ENCODE measurements at places on chromosomes 11 and 22.

GRCh38 chr11:90840071-90840470 lies 617.2 kb upstream of the CHORDC1 start:
- DNase-seq: no peak

GRCh38 chr11:15830741-15831428 lies 525.5 kb downstream of the SOX6 start:
- no peak for DNase-seq

GRCh38 chr11:115297330-115297729 lies 206.9 kb downstream of the CADM1 start:
- no peak for DNase-seq

DNA sequence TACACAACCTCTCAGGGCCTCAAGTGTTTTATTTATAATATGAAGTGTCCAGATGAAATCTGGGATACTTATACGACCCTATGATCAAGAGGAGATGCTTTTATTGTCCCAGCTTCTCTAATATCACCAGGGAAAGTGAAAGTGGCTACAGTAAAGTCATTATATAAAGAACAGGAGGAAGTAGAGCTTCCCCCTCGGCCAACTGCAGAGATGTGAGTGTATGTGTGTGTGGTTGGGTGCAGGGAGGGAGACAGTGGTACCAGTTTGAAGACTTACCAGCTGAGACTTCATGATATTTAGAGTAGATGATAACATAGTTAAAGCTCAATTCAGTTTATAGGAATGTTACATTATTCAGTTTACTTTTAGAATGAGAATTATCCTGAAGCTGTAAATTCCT lies 373.6 kb upstream of the DDI1 start:
- no peak for DNase-seq

DNA sequence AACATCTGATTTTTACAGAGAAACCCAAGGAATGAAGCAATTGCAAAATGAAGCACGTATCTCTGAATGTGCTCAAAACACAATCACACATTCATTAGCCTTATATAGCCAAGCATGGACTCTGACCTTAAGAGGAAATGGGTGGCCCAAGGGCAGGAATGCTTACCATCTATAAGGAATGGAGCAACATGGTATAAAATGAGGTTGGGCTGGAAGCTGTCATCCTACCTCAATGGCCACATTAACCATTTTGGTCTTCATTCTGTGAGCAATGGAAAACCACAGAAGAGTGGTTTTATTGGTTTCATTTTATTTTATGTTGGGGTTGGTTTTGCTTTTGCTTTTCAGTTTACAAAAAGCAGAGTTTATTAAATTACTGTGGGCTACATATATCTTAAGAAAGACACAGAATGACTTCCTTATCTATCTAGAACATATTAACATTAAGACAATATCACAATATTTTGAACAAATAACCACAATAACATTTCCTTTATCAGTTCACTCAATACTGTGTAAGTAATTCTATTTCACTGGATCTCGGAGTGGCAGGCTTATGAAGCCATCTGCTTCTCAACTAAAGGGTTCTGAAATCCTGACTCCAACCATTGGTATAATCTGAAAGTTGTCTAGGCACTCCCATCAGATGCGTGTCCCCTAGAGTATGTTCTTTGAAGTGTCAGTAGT lies 10.8 kb upstream of the MS4A13 start:
- DNase-seq: no peak

- DNase-seq: no peak
These were observed at the start of gene NCF4 for GRCh38 chr22:36860821-36861659. TSS of gene NCF4 (plus strand) at chr22:36861006. CDS start at chr22:36861172, 166 bp downstream.

GRCh38 chr11:120401506-120401905 lies 65.3 kb downstream of the ARHGEF12 start:
- DNase-seq: no peak
